ENCODE measurements at places on chromosomes 3 and 15.

DNA sequence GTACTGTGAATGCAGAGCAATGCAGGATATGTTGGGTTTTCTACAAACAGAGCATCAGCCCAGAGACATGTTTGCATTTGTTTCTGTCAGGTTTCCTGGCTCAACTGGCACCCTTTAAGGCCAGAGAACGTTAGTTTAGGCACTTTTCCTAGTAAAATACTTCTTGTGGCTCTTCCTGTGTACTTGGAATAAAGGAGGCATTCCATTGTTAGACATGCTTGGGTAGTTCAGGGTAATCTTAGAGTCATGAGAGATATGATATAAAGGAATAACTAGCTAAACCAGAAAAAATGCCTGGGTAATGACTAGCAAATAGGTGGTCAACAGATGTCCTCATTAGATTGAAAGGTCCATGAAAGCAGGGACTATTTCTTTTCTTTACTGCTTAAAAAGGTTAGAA, 60.4 kb upstream of the RBM5 start:
- no peak for DNase-seq

GRCh38 chr3:2910997-2911396, 199.2 kb downstream of the IL5RA start:
- DNase-seq = no peak

DNA sequence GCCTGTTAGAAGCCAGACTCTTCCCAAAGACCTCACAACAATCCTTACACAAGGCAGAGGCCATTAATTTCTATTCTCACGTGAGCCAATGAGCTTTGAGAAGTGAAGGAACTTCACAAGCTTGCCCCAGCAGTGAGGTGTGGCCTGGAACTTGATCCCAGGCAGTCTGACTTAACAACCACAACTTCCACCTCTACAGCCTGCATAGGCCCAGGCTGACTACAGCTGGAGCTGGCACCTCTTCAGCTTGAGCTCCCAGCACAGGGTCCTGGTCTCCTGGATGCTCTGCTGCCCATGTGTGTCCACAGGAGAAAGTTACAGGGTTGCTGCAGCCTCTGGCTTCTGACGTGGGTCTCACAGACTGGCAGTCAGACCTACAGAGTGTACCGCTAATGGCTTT, 111.0 kb downstream of the ERC2 start:
- no peak for DNase-seq

DNA sequence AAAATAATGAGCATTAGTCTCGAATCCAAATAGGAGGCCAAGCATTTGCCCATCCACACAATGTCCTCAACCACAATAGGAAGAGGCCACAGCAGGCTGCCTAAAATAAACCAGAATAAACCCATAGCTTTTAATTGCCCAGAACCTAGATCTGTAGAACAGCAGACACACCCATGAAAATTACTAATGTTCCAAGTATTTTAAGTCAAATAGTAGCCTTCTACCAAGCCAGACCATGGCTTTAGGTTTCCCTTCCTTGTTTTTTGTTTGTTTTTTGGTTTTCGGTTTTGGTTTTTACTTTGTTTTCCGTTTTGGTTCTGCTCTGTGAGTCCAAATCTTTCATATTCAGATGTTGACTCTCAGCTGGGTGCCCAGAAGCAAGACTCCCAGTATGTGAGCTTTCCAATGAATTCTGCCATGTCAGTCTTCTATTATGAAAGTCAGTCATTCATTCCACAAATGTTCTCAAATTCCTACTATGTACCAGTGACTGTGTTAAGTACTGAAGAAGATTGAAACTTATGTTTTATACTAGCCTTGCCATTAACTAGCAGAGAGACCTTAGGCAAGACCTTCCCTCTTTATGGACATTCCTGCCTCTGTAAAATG, 57.8 kb upstream of the BOC start:
- DNase-seq = no peak

- DNase-seq = no peak
Observed at GRCh38 chr3:33798113-33798417, 365 bp upstream of the PDCD6IP start.

DNA sequence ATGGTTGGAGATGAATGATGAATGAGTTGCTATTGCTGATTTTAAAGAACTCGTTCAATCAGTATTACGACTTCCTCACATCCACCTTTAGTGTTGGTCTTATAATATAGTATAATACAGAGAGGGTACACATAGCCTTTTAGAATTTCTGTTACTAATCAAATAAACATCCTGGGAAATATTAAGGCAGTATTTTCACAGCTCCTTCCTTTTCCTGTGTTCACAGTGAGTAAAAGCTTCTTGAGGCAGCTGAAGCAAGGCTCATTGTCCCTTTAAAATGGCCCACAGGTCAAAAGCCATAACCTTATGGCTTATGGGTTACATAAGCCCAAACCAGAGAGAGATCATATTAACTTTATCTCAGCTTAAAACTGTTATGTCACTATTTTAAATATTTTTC, 1.3 kb upstream of the BTLA start:
- DNase-seq = no peak
